ENCODE measurements at places on chromosomes 1 and 21. TPM values are rescaled to one million over a fixed set of nuclear protein-coding genes. Genes with fewer than 3 reads are reported as not detected.

The C1orf21 gene
- total RNA-seq = 103 TPM

- no peak for DNase-seq
Measured at GRCh38 chr1:162884831-162885230, 23.9 kb upstream of the CCDC190 start.

The IL24 gene
- not detected for total RNA-seq

The ITGB2 gene
- 10.7 TPM for total RNA-seq

DNA sequence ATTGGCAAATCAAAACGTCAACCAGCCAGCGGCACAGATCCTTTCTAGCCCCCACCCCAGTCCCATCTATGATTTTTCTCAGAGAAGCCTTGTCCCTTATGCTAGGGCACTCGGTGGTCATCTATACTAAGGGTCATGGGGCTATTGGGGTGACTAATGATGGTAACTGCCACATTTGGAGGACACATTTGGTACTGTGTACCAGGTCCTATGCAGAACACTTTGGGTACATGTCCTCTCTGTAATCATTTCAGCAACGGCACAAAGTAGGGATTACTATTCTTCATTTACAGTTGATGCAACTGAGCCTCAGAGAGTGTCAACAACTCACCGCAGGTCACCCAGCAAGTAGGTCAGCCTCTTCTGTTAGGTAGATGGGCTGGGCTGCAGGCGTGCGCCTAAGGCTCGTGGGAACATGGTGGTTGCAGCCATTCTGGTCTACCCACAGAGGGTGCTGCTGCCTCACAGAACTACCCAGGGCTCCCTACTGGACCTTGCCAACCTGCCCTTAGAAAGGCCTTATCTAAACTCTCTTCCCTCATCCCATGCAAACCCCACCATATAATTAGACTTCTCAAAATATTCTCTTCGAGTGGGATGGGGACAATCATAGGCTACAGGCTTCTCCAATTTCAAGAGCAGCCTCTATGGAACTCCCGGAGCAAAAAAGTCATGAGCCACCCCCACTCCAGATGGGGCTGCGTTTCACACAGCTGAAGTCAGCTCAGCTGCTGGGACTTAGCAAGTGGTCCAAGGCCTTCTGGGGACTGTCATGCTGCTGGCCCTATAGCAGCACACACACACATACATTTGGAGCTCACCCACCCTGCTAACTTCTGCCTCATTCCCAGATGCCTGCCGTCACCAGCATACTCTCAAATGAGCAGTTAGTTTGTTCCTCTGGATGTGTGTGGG lies 5.8 kb upstream of the SDHB start:
- peak; percentile 83 for DNase-seq

The OR6K3 gene
- total RNA-seq = not detected

GRCh38 chr1:155455588-155456195 lies 106.9 kb downstream of the ASH1L start:
- DNase-seq = no peak

The SNRNP40 gene
- 22.7 TPM for total RNA-seq

- DNase-seq = no peak
Measured at GRCh38 chr1:200260597-200261335, 149.1 kb downstream of the ZNF281 start.

GRCh38 chr21:31623664-31624063 lies 35.8 kb upstream of the SOD1 start:
- no peak for DNase-seq

DNA sequence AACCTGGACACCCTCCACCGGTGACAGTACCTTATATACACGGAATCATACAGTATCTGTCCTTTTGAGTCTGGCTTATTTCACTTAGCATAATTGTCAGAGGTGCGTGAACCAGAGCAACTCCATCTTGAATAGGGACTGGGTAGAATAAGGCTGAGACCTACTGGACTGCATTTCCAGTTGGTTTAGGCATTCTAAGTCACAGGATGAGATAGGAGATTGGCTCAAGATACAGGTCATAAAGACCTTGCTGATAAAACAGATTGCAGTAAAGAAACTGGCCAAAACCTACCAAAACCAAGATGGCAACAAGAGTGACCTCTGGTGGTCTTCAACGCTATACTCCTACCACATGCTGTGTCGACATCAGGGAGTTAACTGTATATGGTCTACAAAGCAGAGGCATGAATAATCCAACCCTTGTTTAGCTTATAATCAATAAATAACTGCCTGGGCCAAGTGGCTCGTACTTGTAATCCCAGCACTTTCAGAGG lies 1.4 kb upstream of the FDPS start:
- DNase-seq = no peak

The CIART gene
- 15.1 TPM for total RNA-seq

The CYP4A11 gene
- not detected for total RNA-seq

The KCNK1 gene
- total RNA-seq = not detected

Data from psoas muscle (tissue), 8 donors.